ENCODE measurements at places on chromosomes 16 and 17.

GRCh38 chr17:57962279-57963148 is 7.3 kb upstream of the CUEDC1 start:
- DNase-seq: no peak

DNA sequence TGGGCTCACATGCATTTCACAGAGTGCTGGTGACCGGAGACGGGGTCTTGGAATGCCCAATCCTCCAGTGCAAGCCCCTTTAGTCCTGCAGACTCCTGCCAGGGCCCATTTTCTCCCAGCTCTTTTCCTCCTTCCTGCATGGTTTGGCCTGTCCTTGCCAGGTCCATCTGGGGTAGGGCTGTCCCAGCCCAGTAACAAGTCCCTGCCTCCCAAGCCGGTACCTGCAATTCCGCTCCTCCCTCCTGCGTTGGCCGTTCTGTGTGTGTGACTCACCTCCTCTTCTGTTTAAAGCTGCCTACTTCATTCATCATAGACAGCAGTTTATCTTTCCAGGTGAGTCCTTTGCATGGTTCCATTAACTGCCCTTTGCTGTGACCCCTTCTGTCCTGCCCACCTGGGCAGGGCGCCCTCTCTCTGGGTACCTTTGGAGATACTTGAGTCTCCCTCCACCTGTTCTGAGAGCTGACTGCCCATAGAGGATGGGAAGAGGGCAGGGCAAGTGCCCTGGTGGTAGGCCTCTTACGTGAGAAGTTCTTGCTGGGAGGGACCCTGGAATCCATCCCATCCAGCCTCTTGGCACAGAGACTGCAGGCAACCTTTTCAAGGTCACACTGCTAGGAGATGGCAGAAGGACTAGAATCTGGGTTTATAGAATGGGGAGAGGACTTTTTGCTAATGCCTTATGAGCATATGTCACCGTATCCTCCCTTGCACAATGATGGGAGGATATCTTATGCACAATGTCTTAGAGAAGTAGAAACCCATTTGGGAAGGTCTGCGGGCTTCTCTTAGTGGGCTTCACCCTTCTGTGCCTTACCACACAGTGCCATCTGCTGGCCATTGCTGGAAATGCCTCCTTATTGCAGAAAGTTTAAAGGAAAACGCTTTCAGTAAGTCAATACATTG is 29.7 kb upstream of the LGALS9 start:
- DNase-seq: peak; percentile 70

GRCh38 chr16:25141648-25142047 is 30.1 kb downstream of the LCMT1 start:
- no peak for DNase-seq

DNA sequence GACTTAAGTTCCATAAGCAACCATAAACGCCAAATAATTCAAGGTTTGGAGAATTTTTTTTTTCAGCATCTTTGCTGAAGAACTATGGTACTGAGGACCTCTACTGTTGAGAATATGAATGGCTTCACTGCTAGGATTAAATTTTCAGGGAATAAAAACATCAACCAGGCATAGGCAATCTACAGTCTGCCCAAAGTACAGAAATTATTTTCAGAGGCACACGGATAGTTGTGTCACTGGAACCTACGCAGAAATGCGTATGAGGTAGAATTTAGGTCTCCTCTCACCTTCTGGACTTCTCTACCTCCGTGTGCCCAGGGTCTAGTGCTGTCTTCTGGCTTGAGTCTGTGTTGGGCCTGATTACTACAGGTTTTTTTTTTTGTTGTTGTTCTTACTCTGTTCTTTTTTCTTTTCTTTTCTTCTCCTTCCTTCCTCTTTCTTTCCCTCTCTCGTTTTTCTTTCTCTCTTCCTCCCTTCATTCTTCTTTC is 39.7 kb downstream of the NACA2 start:
- no peak for DNase-seq

GRCh38 chr16:6643080-6643686 is 689.5 kb upstream of the RBFOX1 start:
- DNase-seq: peak; percentile 12

GRCh38 chr17:17351356-17351891 is 48.3 kb downstream of the NT5M start:
- no peak for DNase-seq

- DNase-seq: peak; percentile 76
Observed at GRCh38 chr17:44308320-44308818, at the start of gene RUNDC3A. RUNDC3A (plus strand) TSS chr17:44308601; CDS start chr17:44308833, 232 bp downstream.

DNA sequence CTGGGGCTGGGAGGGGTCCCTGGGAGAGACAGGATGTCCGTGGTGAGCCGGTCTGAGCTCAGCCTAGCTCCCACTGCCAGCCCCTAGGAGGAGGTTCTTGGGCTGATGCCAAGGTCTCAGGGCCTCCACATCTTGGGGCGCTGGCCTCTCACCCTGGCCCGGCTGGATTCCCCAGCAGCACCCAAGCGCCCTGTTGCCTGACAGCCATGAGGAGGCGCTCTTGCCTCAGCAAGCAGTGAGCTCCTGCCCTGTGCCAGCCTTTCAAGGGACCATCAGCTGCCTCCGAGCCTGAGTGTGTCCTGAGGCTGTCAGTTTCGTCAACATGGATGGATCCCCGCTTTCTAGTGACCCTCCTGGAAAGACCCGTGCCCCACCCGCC is 234.9 kb upstream of the CIBAR2 start:
- DNase-seq: no peak

- no peak for DNase-seq
Observed at GRCh38 chr16:14539631-14540030, 90.4 kb downstream of the PARN start.

DNA sequence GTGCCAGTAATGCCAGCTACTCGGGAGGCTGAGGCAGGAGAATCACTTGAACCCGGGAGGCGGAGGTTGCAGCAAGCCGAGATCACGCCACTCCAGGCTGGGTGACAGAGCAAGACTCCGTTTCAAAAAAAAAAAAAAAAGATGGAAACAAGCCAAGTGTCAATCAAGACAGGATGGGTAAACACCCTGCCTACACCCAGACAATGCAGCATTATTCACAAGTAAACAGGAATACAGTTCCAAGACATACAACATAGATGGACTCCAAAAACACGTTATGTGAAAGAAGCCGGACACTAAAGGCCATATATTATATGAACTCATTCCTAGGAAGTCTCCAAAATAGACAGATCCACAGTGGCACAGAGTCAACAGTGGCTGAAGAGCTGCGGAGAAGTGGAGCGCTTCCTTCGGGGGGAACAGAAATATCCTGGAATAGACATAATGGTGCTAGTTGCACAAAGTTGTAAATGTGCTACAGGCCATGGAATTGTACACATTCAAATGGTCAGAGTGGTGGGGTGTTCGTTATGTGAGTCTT is 33.9 kb downstream of the ANKRD11 start:
- DNase-seq: no peak

DNA sequence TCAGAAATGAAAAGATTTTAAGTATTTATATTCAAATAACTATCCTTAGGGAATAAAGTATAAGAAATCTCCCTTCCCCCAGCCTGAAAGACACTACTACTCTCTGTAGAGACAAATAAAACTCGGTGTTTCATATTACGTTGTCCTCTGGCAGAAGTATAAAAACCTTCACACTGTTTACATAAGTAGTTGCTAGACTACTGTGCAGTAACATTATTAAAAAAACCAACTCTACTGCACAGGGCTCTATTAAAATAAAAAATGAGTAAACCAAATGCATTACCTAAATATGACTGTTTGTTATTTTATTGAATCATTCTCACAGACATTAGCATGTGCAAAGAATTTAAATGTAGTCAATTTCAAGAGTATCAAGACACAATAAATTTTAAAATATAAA is 67.4 kb downstream of the MED13 start:
- no peak for DNase-seq

- DNase-seq: no peak
Observed at GRCh38 chr16:21642861-21643260, 9.5 kb downstream of the IGSF6 start.

DNA sequence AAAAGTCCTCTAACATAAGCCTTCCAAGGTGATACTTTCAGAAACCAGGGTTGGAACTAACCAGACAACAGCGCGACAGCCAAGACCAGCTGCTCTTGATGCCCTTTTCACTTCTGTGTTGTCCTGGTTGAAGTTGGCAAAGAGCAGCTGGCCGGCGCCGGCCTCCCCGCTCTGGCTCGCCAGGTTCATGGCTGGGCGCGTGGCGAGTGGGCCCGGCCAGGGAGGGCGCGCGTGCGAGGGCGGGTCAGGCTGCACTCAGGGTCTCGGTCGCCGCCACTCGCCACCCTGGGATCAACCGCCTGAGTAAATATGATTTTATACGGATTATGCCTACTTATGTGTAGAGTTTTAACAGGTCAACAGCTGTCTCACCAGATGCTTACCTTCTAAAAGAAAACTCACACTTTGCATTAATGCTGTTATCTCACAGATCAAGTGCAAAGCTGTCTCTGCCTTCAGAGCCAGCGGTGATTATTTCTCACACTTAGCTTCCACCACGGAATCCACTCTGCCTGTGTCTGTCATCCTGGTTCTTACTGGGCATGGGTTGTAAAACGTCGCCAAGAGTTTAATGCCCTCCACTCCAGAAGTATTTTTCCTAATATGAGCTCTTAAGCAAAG is 13.5 kb downstream of the KCTD2 start:
- DNase-seq: no peak
